ENCODE measurements at places on chromosomes 11 and 22.

DNA sequence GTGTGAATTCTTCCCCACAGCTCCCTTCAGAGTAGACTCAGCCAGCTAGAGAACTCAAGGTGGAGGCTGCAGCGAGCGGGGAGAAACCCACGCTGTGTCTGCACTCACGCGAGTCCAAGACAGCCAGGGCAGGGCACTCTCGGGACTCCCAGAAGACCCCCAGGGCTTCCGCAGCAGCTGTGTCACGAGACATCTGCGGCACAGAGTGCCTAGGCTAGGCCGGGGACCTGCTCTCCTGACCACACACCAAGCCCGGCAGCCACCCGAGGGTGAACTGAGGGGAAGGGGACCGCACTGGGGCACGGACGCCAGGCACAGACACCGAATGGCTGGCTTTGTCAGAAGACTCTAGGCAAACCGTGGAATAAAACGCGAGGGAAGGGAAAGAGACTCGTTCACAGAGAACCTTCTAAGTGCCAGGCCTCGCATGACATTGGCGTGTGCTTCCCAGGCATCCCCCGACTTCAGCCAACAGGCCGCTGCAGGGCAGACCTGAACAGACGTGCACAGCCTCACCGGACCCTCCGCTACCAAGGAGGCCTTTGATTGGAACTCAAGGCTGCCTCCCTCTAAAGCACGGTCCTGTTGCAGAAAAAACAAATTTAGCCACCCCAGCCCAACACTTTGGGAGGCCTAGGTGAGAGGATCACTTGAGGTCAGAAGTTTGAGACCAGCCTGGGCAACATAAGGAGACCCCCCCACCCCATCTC lies 18.2 kb upstream of the MOB2 start:
- DNase-seq = no peak

- DNase-seq = no peak
Observed at GRCh38 chr11:70505761-70506657, 107.7 kb downstream of the CTTN start.

GRCh38 chr11:24944891-24945290 lies 448.0 kb downstream of the LUZP2 start:
- DNase-seq = no peak

GRCh38 chr11:103773059-103773458 lies 263.4 kb upstream of the DDI1 start:
- DNase-seq = no peak

- DNase-seq = peak; percentile 12
Observed at GRCh38 chr11:128521682-128522054, 65.7 kb downstream of the ETS1 start.

- DNase-seq = no peak
Observed at GRCh38 chr11:65102142-65103095, 6.4 kb downstream of the VPS51 start.

DNA sequence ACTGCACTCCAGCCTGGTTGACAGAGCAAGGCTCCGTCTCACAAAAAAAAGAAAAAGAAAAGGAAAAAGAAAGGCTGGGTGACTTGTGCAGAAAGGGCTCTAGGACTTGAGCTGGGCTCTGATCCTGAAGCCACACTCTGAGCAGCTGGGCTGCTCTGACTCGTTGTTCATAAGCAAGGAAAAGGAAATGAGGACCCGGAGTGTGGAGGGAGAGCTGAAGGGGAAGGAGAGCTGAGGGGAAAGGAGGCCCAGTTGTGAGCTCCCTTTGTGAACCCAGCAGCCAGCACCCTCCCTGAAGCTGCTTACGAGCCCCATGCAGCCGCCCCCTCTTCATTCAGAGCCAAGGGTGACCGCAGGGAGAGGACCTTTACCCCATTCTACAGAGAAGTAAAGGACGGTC lies 12.3 kb upstream of the SH3BP1 start:
- DNase-seq = no peak

GRCh38 chr22:23767303-23767672 lies 484 bp downstream of the CHCHD10 start:
- no peak for DNase-seq

GRCh38 chr11:8671193-8671612 lies 11.3 kb downstream of the TRIM66 start:
- DNase-seq = no peak

DNA sequence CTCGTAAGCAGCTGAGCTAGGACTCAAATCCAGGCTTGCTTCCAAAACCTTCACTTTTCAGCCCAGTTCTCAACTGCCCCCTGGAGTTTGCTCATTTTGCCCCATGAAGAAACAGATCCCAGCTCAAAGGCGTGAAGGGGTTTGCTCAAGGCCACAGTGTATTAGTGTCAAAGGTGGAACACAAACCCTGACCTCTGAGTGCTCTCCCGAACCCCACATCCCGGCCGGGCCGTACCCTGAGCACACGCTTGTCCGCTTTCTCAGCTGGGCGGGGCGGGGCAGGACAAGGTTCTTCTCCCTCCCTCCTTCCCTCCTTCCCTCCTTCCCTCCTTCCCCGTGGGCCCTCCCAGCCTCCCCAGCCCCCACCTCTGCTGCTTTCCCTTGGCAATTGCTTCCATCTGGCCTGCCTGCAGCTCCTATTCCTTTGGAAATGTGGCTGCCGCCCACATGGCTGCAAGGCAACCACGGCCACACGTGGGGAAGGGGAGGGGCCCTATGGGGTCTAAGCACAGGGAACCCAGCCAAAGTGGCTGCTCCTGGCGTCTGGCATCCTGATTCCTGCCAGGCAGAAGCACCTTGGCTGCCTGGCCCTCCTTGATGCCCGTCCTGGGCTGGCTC lies 4.1 kb downstream of the ST3GAL4 start:
- DNase-seq = no peak

- peak; percentile 41 for DNase-seq
Observed at GRCh38 chr11:17734418-17734911, at the start of gene KCNC1. Gene KCNC1, plus strand, starts transcription at chr11:17734781. Its CDS starts 1,222 bp downstream, at chr11:17736003.

All from progenitor cell of endocrine pancreas (in vitro differentiated cells).